Stimulated activated CD4-positive, alpha-beta T cell treated with anti-CD3 and anti-CD28 coated beads, TNF-alpha, amount 100 ng/mL, for 1 hour (primary cell): ENCODE measurements at places on chromosomes 2 and 18.

- no peak for DNase-seq
These were observed 120.5 kb upstream of the POU3F3 start for GRCh38 chr2:104733226-104733943.

- DNase-seq, result no peak
These were observed 135.9 kb downstream of the ALPK2 start for GRCh38 chr18:58492891-58493469.

- DNase-seq, result no peak
These were observed 252.4 kb downstream of the EIPR1 start for GRCh38 chr2:3125001-3125760.

- no peak for DNase-seq
These were observed 2.1 kb upstream of the SIX3 start for GRCh38 chr2:44939106-44940048.

DNA sequence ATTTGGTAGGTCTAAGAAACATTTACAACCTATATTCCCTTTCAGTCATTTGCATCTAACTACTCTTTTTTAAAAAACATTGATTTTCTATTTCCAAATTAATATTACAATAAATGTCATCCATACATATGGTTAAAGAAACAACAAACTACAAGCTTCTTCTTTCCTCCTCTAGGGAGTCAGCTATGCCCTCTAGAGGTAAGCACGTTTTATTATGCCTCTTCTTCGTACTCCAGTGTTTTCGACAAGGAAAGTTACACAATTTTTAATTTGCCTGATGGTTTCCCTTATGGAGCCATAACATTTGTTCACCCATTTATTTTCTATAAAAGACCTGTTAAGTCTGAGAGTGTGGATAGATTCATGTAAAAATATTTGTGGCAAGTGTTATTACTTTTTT, 183.4 kb upstream of the CDH7 start:
- DNase-seq, result no peak

DNA sequence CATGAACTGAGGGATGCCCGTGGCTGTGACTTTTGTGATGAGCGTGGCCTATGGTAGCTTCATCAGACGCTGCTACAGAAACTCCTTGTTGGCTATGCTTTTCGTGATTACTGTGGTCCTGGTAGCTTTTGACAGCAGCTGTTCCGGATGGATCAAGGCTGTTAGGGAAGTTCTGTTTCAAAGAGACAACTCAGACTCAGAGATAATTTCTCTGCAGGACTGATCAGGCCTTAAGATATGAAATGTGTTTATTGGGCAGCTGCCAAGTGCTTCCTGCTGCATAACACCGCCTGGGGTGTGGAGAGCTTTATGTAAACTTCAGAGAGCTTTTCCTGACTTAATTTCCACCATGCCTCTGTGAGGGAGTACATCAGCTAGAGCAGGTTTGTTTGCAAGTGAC, 243.8 kb downstream of the TSN start:
- no peak for DNase-seq

GRCh38 chr2:26564121-26564644, 77.0 kb downstream of the CIB4 start:
- DNase-seq, result no peak

DNA sequence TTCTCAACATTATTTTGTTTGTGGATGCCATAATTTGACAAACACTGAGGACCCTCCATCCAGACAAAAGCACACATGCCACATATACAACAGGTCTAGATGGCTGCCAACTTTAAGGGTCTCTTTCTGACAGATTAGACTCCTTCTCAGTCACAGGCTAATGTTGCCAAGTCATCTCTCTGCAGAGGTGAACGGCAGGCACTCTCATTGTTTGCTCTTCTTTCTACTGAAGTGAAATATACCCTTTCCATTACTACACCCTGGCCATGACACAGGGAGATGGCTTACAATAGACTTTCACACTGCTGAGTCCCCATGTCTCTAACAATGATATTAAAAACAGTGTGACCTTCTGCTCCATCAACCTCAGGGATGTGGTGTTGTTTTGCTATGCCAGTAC, 47.5 kb upstream of the ZNF397 start:
- no peak for DNase-seq

DNA sequence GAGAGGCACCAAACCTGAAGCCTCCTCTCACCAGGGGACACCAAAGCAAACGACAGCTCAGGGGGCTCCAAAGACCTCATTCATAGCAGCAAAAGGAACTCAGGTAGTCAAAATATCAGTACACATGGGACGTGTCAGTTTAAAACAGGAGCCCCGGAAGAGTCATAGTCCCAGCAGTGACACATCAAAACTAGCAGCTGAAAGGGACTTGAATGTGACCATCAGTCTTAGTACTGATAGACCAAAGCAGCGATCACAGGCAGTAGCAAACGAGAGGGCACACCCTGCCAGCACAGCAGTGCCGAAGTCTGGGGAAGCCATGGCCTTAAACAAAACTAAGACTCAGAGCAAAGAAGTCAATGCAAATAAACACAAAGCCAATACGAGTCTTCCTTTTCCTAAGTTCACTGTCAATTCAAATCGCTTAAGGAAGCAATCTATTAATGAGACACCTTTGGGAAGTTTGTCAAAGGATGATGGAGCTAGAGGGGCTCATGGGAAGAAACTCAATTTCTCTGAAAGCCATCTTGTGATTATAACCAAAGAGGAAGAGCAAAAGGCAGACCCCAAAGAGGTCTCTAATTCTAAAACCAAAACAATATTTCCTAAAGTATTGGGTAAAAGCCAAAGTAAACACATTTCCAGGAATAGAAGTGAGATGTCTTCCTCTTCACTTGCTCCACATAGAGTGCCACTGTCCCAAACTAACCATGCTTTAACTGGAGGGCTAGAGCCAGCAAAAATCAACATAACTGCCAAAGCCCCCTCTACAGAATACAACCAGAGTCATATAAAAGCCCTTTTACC, 1.2 kb downstream of the GALNT5 start:
- no peak for DNase-seq

- no peak for DNase-seq
These were observed 109.6 kb downstream of the PRELID3A start for GRCh38 chr18:12517142-12517825.

GRCh38 chr18:54765636-54766375, 62.5 kb upstream of the RAB27B start:
- no peak for DNase-seq

DNA sequence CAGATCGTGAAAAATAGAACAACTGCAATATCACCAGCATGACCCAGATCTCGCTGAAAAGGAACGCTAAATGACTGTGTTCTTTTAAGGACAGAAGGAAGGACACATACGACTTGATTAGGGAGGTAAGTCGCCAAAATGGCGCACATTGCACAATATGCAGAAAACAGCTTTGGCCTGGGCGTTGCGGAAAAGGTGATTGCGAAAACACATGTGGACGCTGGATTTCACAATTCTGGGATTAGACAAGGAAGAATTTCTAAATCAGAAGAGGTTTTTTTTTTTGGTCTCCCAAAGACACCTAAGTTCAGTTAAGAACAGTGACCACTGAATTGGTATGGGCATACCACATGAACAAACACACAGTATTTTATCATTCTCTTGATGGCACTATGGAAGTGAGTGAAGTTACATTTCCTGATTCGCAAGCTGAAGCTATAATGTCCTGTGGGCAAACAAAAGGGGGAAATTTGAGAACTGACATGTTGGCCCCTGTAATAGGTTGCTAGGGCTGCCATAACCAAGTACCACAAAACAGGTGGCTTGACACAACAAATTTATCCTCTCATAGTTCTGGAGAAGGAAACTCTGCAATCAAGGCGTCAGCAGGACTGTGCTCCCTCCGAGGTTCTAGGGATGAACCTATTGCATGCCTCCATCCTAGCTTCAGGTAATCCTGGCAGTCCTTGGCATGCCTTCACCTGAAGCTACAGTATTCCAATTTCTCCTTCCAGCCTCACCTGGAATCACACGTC, 25.8 kb upstream of the ERICH2 start:
- no peak for DNase-seq

DNA sequence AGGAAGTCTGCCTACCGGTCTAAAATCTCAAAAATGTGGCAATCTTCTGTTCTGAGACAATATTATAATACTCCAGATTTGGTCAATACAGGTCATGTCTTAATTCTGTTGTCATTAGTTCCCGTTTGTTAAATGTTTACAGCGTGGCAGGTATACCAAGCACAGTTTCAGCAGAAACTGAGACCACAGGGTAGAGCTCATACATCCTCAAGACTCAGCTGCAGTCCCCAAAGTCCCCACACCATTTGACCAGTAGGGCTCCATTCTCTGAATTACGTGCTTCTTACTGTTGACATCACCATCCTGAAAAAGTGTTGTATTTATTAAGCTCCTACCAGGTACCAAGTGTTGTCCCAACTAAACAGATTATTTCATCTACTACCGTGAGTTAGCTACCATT, 157.1 kb downstream of the MC4R start:
- DNase-seq, result no peak

DNA sequence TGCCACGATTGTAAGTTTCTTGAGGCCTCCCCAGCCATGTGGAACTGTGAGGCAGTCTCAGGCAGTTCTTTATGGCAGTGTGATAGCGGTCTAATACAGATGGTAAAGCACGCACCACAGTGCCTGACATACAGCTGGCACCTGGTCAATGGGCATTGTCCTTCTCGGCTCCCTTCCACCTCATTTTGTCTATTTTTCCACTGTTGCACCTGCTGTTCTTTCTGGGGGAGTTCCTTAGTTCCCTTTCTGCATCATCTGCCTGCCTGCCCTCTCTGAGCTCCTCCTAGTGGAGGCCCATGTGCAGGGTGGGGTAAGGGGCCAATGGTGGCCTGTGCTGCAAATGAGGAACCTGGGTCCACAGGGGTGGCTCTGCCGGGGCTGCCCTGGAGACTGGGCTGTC, 157.6 kb downstream of the LPIN1 start:
- no peak for DNase-seq

DNA sequence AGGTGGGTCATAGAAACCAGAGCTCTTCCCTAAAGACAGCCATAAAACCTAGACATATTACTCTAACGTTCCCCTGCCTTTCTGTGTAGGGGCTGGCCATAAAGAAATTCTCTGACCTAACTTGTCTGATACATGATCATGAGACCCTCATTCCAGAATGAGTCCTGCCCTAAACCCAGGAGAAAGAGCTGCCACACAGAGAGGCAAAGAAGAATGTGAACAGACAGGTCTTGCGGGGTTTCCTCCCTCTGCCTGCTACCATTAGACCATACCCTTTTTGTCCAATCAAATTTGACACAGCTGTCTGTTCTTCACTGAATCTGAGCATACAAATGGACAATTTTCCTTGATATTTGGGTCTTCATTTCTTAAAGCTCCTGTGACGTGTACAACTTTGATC, 198.8 kb upstream of the LHCGR start:
- no peak for DNase-seq

- no peak for DNase-seq
These were observed 98.1 kb downstream of the COL6A3 start for GRCh38 chr2:237315829-237316225.

DNA sequence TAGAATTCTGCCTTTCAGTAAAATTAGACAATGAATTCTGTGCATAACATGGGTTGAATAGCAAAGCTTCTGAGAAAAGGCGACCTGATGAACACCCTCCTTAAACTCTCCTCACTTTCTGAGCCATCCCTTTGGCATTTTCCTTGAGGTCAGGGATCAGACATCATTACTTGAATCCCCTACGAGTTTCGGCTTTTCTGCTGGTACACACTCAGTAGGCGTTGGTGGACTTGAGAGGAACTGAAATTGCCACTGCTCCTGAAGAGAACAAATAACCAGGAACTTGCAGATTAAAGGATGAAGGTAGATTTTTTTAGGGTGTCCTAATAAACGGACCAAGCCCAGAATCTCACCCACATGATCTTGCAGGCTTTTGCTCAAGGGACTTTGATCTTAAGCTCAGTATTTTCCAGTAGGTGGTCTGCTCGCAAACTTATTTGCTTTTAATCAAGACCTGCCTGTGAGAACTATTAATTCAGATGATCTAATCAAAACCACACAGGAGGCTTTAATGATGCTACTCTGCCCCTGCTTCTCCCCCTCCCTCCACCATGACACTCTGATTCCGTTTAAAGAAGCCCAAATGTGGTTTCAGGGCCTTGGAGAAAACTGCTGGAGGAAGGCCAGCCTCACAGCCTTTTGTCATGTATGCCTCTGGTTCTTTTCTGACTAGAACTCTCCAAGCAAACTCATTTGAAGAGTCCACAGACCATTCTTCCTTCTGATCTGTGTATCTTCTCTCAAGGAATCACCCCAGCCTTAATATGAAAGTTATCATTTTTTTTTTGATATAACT, 124.9 kb downstream of the PRKCE start:
- no peak for DNase-seq

GRCh38 chr2:73385504-73386341, at the start of gene ALMS1:
ALMS1 (plus strand) TSS chr2:73385836; CDS start chr2:73385869, 33 bp downstream.
- peak; percentile 77 for DNase-seq

DNA sequence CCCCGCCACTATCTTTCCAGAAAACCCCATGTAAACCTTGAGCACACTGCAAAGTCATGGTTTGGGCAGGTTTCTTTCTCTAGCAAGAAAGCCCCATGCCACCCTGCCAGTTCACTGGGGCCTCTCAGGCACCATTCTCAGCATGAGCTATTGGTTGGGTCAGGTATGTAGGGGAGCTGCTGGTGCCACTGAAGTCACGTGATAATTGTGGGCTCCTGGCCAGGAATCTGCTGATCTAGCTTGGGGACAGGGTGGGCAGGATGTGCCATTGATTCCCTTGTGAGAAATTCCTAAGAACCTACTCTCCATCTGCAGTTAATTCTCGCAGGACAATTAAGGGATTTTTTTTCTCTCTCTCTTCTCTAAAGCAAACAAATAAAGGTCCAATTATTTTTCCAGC, 26.5 kb upstream of the HNMT start:
- no peak for DNase-seq

DNA sequence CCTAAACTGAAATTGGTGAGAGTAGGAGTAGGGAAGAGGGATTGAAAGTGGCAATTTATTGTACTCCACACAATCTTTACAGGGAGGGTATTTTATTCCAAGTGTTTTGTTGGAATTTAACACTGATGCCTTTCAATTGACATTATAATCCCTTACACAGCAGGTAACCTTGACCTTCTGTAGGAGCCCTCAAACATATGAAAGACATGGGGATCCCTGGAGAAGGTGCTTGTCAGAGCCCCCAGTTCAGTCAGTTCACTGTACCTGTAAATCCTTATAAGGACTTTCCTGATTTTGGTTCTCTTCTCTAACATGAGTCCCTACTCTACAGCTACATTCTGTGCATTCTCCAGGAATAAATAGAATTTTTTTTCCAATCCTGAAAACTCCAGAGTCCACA, 384.9 kb upstream of the NRP2 start:
- DNase-seq, result no peak

DNA sequence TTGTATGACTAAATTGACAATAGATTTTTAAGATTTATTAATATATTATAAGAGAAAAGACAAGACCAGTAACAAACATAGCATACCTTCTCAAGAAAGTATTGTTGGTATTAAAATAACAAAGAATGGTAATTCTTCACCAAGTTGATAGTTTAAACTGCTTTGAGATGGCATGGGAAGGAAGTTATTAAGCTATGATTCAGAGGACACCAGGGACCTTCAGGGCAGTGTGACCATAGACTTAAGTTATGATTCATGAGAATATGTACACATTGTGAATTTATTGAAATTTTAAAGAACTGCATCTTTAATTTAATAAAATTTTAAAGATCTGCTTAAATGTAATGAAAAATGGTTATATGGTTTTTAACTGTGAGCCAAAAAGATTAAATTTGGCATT, 205.7 kb downstream of the DSEL start:
- DNase-seq, result no peak

GRCh38 chr2:191713837-191714236, 35.9 kb downstream of the NABP1 start:
- DNase-seq, result no peak
